Effector memory CD4-positive, alpha-beta T cell (primary cell): ENCODE measurements at places on chromosomes 7 and 10.
A peak's percentile ranks its signal among the peaks of the same experiment; 100 is the strongest.

DNA sequence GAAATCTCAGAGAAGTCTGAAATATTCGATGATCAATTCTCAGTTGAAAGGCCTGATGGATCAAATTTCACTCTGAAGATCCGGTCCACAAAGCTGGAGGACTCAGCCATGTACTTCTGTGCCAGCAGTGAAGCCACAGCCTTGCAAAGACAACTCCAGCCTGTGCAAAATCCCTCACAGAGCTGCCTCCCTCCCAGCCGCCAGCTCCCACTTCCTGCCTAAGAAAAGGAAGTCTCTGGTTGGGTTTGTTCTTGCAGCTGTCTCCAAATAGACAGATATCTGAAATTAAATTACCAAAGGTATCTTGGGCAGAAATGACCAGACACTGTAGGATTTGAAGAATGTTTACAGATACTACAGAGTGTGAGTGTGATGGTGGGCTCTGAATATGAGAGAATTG, 43.4 kb upstream of the PRSS58 start:
- no peak for DNase-seq

DNA sequence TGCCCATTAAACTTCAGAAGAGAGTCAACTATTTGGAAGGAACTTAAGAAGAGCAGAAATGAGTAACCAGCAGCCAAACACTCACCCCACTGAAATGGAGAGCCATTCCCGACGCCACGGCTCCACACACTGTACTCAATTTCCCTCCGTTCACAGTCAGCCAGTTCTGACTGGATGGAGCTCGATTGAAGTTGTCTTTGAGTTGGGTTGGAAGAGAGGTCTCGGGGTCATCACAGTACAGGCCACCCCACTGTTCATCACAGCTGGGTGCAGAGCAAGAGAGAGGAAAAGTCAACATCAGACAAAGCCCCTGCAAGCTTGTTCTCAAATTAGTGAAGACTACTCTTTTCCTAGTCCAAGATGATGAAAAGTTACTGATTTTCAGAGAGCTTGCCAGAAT, 75.9 kb upstream of the SLC26A5 start:
- no peak for DNase-seq

GRCh38 chr7:78020874-78021249, 222.3 kb downstream of the PHTF2 start:
- DNase-seq, result no peak

GRCh38 chr10:97648562-97649404, 8.3 kb downstream of the PI4K2A start:
- peak; percentile 10 for DNase-seq

GRCh38 chr7:109641445-109641844, 1071.8 kb downstream of the DNAJB9 start:
- no peak for DNase-seq

- DNase-seq, result no peak
Measured at GRCh38 chr10:88979153-88979562, 11.4 kb upstream of the FAS start.

GRCh38 chr10:2839081-2839725, 228.1 kb upstream of the PFKP start:
- no peak for DNase-seq

DNA sequence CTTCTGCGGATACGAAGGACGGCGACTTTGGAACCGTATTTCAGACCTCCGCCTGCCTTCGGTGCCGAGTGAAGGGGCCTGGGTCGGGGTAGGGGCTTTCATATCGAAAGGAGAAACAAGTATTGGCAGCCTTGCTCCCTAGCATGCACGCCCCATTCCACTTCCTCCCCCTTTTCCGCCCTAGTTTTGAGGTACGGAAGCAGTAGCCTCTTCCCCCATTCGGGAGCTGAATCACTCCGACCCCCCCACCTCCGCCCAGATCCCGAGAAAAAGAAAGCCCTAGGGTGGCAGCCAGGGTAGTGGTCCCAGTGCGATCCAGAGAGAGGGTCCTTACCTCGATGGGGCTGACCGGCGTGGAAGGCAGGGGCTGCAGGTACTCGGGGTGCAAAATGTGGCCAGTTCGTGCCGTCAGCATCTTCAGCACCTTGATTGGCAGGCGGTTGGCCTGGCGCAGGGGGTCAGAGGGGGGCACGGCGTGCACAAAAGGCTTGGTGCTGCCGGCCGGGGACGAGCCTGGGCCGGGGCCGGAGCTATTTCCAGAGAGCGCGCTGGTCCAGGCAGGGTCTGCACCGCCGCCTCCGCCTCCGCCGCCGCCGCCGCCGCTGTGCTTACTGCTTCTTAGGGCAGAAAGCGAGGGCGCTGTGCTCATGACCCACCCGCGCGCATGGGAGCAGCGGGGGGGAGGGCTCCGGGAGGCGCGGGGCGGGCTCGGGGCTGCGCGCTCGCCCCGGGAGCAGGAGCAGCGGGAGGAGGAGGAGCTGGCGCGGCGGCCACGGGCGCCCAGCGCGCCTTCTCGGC, 594 bp downstream of the ZNF503 start:
- no peak for DNase-seq
